ENCODE measurements at places on chromosomes 4 and X. TPM values are rescaled to one million over a fixed set of nuclear protein-coding genes. Genes with fewer than 3 reads are reported as not detected.

Gene PAK3
- 1.5 TPM for polyA plus RNA-seq

Gene DCAF12L2
- not detected for polyA plus RNA-seq

Gene SUV39H1
- 15.6 TPM for polyA plus RNA-seq

Gene TSPAN6
- polyA plus RNA-seq: 3.9 TPM

Gene PASD1
- not detected for polyA plus RNA-seq

Gene SLIT2
- polyA plus RNA-seq: not detected

Gene TMSB15A
- polyA plus RNA-seq: not detected

Gene TMEM154
- 41.9 TPM for polyA plus RNA-seq

Gene NEK1
- polyA plus RNA-seq: 8.9 TPM

Gene CLDN2
- not detected for polyA plus RNA-seq

Gene ARHGAP4
- 117 TPM for polyA plus RNA-seq

Gene FRMD7
- polyA plus RNA-seq: not detected

Gene PHEX
- 0.39 TPM for polyA plus RNA-seq

Gene FRMPD3
- not detected for polyA plus RNA-seq

Gene TRPC3
- polyA plus RNA-seq: not detected

Gene SHROOM3
- not detected for polyA plus RNA-seq

Gene HPGD
- polyA plus RNA-seq: 5.9 TPM

Gene ESX1
- polyA plus RNA-seq: not detected

Gene IL2RG
- polyA plus RNA-seq: 1,405 TPM

Gene P2RY10
- polyA plus RNA-seq: 61.8 TPM

Gene IGSF1
- not detected for polyA plus RNA-seq

Gene LPAR4
- polyA plus RNA-seq: not detected

Gene CYLC1
- polyA plus RNA-seq: not detected

Gene PNMA6F
- polyA plus RNA-seq: not detected

Gene POLN
- 1.8 TPM for polyA plus RNA-seq

Gene TCP11X2
- polyA plus RNA-seq: not detected

Gene SERPINA7
- polyA plus RNA-seq: not detected

Gene GPRASP1
- 9.2 TPM for polyA plus RNA-seq

Gene CCNQ
- polyA plus RNA-seq: 53.6 TPM

Gene RBBP7
- 172 TPM for polyA plus RNA-seq

Gene NXF2B
- polyA plus RNA-seq: not detected

Gene PLXNB3
- not detected for polyA plus RNA-seq

All from CD4-positive, alpha-beta memory T cell (primary cell).